ENCODE measurements at places on chromosomes 4 and X.

GRCh38 chr4:183611210-183611830, 47.7 kb downstream of the RWDD4 start:
- no peak for DNase-seq

DNA sequence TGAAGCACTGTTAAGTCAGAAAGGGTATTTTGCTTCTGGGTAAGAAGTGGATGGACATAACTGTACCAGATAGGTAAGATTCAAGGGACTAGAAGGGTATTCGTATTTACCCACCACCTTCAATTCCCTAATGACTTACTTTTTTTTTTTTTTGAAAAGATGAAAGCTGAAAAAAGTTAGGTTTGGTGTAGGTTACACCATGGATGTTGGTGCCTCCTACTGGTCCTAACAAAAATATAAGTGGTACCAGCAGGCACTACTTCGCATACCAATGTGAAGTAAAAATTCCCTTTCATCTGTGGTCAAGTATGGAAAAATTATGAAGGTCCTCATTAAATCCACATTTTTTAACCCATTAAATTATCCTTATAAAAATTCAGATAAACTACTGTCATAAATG, 7.2 kb downstream of the ANKRD17 start:
- DNase-seq = no peak

- peak; percentile 43 for DNase-seq
These were observed 4.3 kb upstream of the SHROOM3 start for GRCh38 chr4:76430519-76431388.

DNA sequence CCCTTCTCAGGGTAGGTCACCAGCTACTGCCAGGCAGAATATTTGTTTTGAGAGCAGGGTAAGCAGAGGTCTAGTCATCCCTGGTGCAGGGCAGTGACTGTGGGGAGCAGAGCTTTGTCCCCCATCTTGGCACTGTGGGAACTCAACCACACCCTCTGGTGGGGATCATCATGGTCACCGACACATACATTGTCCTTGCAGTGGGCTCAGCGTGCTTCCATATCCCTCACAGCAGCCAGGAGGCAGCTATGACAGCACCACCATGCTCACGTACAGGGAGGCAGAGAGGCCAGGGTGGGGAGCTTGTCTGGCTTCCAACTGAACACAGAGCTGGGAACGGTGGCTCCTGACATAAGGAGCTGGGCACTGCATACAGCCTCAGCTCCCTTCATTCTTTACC, 102.3 kb downstream of the ENPP6 start:
- no peak for DNase-seq

GRCh38 chrX:32987142-32987541, 224.2 kb downstream of the DMD start:
- no peak for DNase-seq

GRCh38 chrX:10603612-10604011, 16.8 kb downstream of the MID1 start:
- no peak for DNase-seq

- DNase-seq = no peak
These were observed 73.9 kb downstream of the ARHGAP24 start for GRCh38 chr4:85548841-85549240.

- DNase-seq = no peak
These were observed 11.2 kb upstream of the PGRMC2 start for GRCh38 chr4:128298852-128299251.

GRCh38 chr4:106583567-106583966, 215.0 kb upstream of the GIMD1 start:
- DNase-seq = peak; percentile 96
